ENCODE measurements at places on chromosomes 11 and 22. TPM values are rescaled to one million over a fixed set of nuclear protein-coding genes. Genes with fewer than 3 reads are reported as not detected.

Gene SPON1
- total RNA-seq = 6.2 TPM

DNA sequence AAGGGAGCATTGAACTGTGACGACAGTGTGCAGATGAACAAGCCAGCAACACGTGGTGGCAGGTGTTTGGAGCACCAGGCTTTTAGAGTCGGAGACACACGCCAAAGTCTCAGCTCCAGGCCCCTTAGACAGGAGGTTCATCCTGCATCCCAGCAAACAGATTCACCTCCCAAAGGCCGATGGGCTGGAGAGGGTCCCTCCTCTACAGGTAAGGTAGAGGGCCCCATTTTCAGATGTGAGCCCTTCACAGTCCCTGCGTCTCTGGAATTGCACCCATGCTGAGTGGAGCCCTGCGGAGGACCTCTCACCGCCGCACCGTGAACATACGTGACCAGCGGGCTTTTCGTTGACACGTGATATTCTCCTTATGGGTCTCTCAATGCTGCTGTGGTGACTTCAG is 109.0 kb upstream of the B3GAT1 start:
- no peak for DNase-seq

GRCh38 chr11:117223741-117224689 is 7.9 kb downstream of the PCSK7 start:
- DNase-seq = no peak

- DNase-seq = no peak
These were observed 2.8 kb downstream of the FZD4 start for GRCh38 chr11:86952221-86952875.
